ENCODE measurements at places on chromosomes 5 and 9. TPM values are rescaled to one million over a fixed set of nuclear protein-coding genes. Genes with fewer than 3 reads are reported as not detected.

DBH gene
- not detected for total RNA-seq

DNA sequence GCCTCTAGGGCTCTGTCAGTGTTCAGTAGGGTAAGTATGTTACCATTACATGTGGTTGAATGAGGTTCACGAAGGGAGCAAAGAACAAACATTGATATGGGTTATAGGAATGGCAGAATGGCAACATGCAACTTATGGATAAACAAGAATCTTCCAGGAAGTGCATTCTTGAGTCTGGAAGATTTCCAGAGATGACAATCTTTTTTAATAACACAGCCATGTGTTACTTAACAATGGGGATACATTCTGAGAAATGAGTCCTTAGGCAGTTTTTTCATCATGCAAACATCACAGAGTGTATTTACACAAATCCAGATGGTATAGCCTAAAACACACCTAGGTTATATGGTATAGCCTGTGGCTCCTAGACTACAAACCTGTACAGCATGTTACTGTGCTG is 9.1 kb upstream of the SLC28A3 start:
- no peak overlapping the region for H3K27ac ChIP-seq
- no peak overlapping the region for H3K4me3 ChIP-seq
- H3K36me3 ChIP-seq, result no peaks in the 10 kb centered on the region
- DNase-seq, result no peak
- H3K27me3 ChIP-seq, result no peaks in the 10 kb centered on the region
- no peaks in the 10 kb centered on the region for H3K4me1 ChIP-seq

IRX4 gene
- not detected for total RNA-seq

PCDHA13 gene
- 2.3 TPM for total RNA-seq

GRCh38 chr5:172288465-172288864 is 4.9 kb upstream of the UBTD2 start:
- H3K4me1 ChIP-seq, result no peaks in the 10 kb centered on the region
- no peak overlapping the region for H3K4me3 ChIP-seq
- H3K27ac ChIP-seq, result no peak overlapping the region
- peaks cover 21% of the 10 kb centered on the region for H3K36me3 ChIP-seq
- H3K27me3 ChIP-seq, result no peaks in the 10 kb centered on the region

DNA sequence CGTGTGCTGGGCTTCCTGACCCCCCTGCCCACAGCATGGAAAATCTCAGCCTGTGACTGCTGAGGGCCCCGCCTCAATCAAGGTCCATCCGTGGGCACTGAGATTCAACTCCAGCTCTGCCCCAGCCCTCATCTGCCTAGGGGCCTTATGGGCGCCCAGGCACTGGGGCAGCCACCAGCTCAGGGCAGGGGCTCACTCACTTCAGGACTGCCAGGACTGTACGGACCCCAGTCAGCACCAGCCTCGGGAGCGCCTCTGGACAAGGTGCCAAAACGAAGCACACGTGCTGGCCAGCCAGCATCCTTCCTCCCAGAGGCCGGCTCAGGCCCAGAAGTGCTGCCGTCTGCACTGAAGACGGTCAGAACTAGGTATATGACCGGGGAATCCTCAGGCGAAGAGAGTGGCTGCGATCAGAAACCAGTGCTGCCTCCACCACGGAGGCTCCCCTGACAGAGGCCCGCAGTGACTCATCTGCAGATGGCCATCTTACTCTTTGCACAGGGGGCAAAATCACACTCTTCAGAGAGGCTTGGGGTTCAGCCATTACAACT is 19.6 kb downstream of the CLPTM1L start:
- peaks cover 42% of the 10 kb centered on the region for H3K36me3 ChIP-seq
- peaks cover 21% of the 10 kb centered on the region for H3K4me1 ChIP-seq
- no peak overlapping the region for H3K27ac ChIP-seq
- no peaks in the 10 kb centered on the region for H3K27me3 ChIP-seq
- DNase-seq, result no peak
- H3K4me3 ChIP-seq, result no peak overlapping the region

- DNase-seq, result no peak
- H3K27ac ChIP-seq, result no peak overlapping the region
- no peaks in the 10 kb centered on the region for H3K4me1 ChIP-seq
- no peak overlapping the region for H3K4me3 ChIP-seq
- no peaks in the 10 kb centered on the region for H3K27me3 ChIP-seq
Observed at GRCh38 chr5:177609076-177610059, 9.4 kb downstream of the B4GALT7 start.

MYORG gene
- total RNA-seq, result 12.5 TPM

DNA sequence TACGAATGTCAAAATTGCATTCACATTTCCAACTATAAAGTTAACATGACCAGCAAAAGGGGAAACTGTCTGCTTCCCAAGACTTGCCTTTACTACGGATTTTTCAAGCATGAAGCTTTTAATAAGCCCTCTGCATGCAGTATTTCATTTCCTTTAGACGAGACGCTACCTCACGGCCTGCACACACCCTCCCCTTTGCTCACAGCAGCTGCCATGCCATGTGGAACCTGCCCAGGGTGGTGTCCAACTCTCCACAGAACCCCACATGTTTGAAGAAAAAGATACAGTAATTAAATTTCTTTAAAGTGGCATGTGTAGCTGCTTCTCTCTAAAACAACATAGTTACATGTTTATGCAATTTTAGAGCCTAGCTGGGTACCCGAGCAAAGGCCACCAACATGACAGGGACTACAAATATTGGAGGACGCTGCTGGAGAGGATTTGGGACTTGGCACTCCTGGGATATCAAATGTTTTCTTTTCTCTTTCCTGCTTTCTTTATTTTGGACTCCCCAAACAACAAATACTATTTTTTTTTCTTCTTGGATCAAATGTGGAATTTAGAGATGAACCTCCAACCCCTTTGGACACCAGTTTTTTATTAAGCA is 256.9 kb upstream of the PCSK5 start:
- H3K27me3 ChIP-seq, result peaks cover 22% of the 10 kb centered on the region
- H3K36me3 ChIP-seq, result no peaks in the 10 kb centered on the region
- no peaks in the 10 kb centered on the region for H3K4me1 ChIP-seq

DNA sequence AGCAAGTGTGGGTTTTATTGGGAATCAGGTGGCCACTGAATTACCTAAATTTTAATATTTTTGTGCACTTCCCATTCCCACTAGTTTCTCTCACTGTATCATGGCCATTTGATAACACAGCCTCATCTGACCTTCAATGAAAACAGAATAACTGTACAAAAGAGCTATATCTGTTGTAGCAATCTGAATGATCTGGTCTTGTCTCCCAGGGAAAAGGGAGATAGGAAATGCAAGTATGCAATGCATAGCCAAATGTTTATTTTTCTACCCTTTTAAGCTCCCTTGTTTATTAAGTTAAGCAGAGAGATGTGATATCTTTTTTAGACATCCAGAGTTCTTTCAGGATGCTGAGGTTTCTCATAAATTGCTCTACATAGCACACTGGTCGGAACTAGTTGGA is 288.3 kb upstream of the CLINT1 start:
- no peaks in the 10 kb centered on the region for H3K4me1 ChIP-seq
- H3K27ac ChIP-seq, result no peak overlapping the region
- no peaks in the 10 kb centered on the region for H3K36me3 ChIP-seq
- H3K4me3 ChIP-seq, result no peak overlapping the region
- DNase-seq, result no peak

DNA sequence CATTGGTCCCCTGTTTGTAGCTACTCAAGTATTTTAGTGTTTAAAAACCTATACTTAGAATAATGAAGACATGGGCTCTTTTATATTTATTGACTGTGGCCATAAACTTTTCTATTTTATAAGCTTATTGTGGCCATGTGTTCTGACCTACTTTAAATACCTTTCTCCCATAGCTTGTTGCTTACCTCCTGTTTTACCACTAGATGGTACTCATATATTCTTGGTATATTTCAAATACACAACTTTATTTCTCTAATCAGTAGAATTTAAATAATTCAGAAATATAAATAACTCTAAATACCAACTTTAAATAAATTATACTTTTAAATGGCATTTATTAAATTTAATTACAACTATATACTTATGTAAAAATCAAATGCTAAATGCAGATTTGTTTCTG is 498.0 kb downstream of the PRDM9 start:
- H3K27me3 ChIP-seq, result no peaks in the 10 kb centered on the region
- H3K4me1 ChIP-seq, result no peaks in the 10 kb centered on the region
- no peaks in the 10 kb centered on the region for H3K36me3 ChIP-seq
- H3K27ac ChIP-seq, result no peak overlapping the region

- H3K27ac ChIP-seq, result no peak overlapping the region
- DNase-seq, result no peak
- no peaks in the 10 kb centered on the region for H3K36me3 ChIP-seq
- no peak overlapping the region for H3K4me3 ChIP-seq
- peaks cover 52% of the 10 kb centered on the region for H3K27me3 ChIP-seq
Observed at GRCh38 chr5:1299511-1299850, 4.6 kb upstream of the TERT start.

All from Calu3 (cell line).